Spinal cord (tissue), 10 donors: ENCODE measurements at places on chromosomes 1 and 21. TPM values are rescaled to one million over a fixed set of nuclear protein-coding genes. Genes with fewer than 3 reads are reported as not detected.

- DNase-seq = no peak
These were observed 59.9 kb downstream of the TNN start for GRCh38 chr1:175127565-175127964.

- DNase-seq = no peak
These were observed 58.2 kb downstream of the DNTTIP2 start for GRCh38 chr1:93820554-93821422.

GRCh38 chr1:218344814-218345672 lies at the start of gene TGFB2:
TGFB2 (plus strand) TSS chr1:218345336; CDS start chr1:218346702, 1,366 bp downstream.
- peak; percentile 58 for DNase-seq

DNA sequence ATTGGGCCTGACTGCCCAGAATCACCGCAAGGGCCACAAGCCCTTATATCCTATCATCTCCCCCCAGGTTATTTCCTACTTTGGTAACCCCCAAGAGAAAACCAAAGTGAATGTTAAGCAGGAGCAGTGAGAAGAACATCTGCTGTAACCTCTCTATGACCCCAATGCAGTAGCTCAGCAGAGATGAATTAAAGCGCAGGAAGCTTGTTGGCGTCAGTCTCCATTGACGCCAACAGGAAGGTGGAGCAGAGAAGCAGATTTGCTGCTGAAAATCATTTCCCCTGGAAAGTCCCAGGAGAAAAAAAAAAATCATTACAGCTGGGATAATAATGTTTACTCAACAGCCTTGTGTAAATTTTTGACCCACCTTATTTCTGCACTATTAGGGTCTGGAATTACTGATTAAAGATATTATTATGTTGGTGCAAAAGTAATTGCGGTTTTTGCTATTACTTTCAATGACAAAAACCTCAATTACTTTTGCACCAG lies 33.2 kb upstream of the FAM163A start:
- DNase-seq = no peak

DNA sequence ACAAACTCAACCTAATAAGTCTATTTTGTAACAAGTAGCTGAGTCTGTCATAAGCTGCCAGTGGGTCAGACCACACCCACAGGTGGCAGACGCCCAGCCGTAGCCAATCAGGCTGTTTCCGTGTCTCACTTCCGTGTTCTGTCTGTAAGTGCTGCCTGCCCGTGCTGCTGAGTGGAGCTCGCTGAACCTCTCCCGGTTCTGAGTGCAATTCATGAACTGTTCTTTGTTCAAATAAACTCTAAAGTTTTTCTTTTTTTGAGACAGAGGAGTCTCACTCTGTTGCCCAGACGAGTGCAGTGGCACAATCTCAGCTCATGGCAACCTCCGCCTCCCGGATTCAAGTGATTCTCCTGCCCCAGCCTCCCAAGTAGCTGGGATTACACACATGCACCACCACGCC lies 25.1 kb downstream of the POFUT2 start:
- no peak for DNase-seq

DNA sequence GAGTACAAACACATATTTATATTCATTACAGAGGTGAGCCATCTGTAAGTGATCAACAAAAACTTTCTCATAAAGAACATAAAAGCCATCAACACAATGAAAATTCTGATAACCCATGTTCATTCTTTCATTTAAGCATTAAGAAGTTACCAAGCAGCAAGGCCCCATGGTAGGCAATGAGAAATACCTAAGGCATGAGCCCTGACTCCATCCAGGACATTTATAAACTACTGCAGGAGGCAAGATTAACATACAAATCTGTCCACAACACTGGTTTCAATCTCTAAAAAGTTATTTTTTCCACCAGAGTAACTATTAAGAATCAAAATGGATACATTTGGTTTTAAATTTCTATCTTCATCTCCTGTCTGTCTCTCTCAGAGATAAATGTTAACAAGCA lies 76.1 kb downstream of the SIPA1L2 start:
- no peak for DNase-seq

- no peak for DNase-seq
These were observed 1.7 kb upstream of the CLCA1 start for GRCh38 chr1:86466986-86467385.

DNA sequence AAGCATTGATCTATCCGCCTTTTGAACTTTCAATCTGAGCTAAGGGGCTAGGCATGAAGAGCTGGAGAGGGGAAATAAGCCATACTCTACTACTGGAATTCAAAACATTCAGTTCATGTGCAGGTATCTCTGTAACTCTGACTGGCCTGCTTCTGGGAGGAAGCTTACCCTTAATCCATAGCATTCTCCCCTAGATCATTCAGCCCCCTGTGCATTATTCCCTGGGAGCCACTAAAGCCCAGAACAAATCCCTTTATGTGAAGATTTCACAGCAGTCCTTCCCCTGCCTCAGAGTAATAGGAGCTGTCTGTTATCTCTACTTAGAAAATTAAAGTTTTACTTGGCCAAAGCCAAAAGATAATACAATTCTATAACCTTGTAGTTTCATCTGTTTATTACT lies 300.7 kb downstream of the SEC16B start:
- no peak for DNase-seq

- no peak for DNase-seq
These were observed 136.5 kb downstream of the ZSCAN20 start for GRCh38 chr1:33608825-33609400.

GRCh38 chr1:56547473-56547872 lies 31.9 kb downstream of the PLPP3 start:
- no peak for DNase-seq

GRCh38 chr1:197908716-197909220 lies 6.3 kb downstream of the C1orf53 start:
- DNase-seq = no peak

- peak; percentile 11 for DNase-seq
These were observed 66.5 kb upstream of the CAMK1G start for GRCh38 chr1:209516771-209517680.

DNA sequence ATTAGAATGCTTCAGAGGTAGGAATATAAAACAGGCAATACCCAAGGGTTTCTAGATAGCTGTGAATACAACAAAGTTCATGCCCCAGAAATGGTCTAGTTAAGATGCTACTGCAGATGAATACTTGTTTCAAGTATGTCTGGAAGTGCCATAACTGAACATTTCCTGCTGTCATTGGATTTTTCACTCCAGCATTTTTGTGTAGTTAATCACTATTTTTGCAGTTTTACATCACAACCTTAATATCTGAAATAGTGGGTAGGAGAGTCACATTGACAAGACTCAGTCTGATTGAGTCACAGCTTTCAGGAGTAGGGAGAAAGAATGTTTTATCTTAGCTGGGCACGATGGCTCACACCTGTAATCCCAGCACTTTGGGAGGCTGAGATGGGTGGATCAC lies 126.4 kb upstream of the C1orf21 start:
- DNase-seq = no peak

DNA sequence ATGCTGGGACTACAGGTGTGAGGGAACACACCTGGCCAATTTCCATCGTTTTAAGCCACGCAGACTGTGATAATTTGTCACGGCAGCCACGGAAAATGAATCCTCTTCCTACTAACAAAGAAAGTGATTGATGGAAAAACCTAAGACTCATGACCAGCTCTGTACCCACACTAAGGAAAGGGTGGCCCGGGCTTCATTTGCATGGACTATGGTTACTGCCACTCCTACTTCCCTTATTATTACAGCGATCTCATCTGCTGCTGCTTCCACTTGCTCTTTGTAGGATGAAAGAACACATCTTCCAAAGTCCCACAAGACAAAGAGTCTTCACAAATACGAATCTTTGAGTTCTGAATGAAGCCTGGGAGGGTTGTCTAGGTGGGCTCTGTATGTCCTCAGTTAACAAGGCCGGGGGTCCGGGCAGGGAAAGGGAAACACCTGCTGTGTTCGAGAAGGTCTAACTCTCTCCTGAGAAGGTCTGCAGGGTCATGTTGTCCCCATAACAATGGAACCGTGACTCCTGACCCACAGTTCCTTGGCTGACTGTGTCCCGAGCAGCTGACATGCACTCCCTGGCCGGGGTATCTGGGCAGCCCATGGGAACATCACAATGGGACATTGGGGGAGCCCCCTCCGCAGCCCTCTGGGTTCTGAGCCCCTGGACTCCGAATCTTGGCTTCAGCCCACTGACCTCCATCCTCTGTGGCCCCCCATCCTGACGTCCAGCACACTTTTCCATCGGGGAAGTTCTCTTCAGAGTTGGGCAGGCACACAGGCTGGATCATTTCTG lies 13.3 kb upstream of the TFF1 start:
- no peak for DNase-seq

DNA sequence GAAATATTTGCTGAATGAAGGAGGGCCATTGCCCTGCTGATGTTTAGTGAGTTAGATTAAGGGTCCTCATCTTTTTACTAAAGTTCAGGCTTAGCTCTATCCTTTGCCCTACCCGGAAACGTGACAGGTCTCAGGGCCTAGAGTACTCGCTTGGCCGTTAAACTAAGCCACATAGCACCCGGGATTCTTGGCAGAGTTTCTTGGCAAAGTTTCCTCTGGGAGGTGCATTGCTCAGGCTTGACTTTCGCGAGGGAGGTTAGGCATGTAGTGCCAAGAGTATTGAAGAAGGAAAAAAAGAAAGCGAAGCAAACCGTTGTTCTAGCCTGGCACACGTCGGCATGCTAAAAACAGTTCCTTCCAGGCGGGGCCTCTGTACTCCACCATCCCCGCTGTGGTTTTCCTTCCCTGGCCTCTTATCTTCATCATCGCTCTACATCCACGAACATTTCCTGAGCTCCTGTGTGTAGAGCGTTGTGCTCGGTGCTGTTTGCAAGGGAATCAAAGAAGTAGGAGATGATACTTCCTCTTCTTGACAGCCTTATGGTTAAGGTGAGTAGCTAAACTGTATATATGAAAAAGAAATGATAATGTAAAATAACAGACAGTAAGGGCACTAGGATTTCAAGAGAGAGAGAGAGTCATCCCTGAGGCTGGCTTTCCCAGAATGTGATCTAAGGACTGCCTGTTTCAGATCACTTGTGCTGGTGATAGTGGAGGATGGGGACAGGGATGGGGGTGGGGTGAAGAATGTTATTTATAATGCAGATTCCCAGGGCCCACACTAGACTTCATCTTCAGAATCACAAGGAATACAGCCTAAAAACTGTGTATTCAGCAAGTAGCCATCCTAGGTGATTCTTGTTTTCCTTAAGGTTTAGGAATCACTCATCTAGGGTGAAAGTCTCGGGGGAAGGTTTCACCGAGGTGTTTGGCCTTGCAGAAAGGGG lies 18.8 kb downstream of the RNF220 start:
- no peak for DNase-seq

DNA sequence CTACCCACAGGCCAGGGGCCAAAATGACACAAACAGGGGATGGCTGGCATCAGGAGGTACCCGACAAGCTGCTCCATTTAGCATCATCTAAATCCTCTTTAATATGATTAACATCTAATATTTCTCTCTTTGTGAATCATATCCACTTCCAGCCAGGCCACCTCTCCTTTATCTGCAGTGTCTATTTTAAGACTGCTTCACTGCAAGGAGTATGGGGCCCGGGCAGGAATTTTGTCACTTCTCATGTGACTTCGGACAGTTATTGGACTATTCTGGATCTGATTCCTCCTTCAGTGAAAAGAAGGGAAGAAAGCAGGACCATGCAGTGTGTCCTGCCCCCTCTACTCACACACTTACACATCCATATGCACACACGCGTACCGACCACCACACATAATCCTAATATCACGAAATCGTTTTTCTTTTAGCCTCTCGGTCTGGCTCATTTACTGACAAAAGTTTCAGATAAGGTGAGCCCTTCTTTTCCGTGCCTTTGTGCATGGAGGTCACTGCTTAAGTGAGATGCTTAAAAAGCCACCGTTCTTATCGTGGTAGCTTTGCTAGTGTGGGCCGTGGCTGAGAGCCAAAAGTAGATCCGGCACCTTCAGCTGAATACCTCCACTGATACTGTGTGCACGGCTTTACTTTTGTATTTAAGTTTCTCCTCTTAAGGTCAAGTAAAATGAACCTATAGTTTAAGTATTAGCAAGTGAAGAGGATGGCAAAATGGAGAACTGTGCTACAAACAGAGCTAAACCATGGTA lies 26.0 kb downstream of the PROX1 start:
- DNase-seq = no peak

DNA sequence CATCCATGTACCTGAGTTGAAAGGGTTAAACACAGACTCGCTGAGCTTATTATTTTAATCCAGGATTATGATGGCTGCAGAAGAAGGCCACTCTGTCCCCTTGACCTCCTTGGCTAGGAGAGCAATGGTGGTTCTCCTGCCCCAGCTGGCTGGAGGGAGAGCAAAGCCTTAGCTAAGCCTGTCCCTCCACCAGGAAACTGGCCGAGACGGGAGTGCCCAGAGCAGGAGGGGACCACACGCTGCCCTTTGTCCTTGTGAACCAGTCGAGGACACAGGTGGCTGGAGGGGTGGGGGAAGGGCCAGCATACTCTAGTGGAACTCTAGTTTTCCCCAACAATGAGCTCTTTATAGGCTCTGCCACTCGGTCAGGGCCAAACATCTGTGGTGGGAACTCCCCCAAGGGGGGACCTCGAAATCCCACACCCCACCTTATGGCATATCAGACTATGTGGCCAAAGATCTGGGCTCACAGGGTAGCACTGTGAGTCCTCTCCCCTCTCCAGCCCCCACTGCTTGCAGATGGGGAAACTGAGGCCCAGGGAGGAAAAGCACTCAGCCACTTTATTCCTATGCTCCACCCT lies 12.9 kb downstream of the KIAA1614 start:
- no peak for DNase-seq

DNA sequence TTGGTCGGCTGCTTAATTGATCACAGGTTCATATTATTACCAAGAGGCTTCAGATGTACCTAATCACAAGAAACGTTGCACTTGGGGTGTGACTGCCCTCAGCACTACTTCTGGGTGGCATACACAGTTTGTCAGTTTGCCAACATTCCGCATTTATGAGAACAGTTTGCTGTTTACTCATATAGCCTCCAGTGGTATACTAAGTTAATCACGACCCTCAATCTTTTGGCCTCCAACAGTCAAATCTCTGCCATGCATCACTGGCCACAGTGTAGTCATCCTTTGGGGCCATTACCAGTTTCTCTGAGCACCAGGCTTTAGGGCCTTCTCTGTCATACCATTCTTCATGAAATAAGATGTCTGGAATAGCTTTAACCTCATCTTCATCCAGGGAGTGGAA lies 62.8 kb upstream of the BCL9 start:
- DNase-seq = no peak

C1orf210 gene
- 0.10 TPM for total RNA-seq

PROX1 gene
- total RNA-seq = 12.3 TPM

APOBEC4 gene
- total RNA-seq = not detected

LCE2B gene
- not detected for total RNA-seq

TAS1R1 gene
- 0.40 TPM for total RNA-seq

FOXE3 gene
- total RNA-seq = 0.11 TPM

HSPA6 gene
- total RNA-seq = 0.77 TPM

SPRR2F gene
- total RNA-seq = 0.22 TPM
